ENCODE measurements at places on chromosomes 3 and 15.
A peak's percentile ranks its signal among the peaks of the same experiment; 100 is the strongest.

DNA sequence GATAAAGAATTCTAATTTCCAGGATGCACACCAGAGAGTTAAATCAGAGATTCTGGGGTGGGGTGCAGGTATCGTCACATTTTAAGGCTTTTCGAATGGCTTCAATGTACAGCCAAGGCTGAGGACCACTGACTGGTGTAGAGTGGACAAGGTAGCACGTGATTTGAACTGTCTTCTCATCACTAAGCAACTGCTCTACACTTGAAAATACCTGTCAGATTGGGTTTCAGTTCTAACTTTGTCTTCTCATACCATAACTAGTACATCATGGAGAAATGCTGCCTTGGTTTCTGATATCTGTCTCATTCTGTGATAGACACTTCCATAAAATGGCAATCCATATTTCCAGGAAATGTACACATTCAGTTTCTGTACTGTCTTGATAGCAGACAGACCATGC is 58.0 kb upstream of the MRPL3 start:
- DNase-seq = no peak

DNA sequence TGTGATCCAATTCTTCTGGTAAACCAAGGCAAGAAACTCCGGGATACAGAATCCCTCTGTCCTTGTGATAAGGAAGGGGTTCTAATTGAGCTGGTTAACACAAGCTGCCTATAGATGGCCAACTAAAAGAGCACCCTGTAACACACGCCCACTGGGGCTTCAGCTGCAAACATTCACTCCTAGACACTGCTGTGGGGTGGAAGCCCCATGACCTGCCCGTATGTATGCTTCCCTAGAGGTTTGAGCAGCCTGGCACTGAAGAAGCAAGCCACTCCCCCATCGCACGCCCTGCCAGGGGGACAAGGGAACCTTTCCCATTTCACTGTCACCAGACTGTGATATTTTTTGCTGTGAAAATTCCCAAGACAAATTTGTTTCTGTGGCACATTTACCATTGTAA is 516.9 kb upstream of the GOLIM4 start:
- DNase-seq = no peak

DNA sequence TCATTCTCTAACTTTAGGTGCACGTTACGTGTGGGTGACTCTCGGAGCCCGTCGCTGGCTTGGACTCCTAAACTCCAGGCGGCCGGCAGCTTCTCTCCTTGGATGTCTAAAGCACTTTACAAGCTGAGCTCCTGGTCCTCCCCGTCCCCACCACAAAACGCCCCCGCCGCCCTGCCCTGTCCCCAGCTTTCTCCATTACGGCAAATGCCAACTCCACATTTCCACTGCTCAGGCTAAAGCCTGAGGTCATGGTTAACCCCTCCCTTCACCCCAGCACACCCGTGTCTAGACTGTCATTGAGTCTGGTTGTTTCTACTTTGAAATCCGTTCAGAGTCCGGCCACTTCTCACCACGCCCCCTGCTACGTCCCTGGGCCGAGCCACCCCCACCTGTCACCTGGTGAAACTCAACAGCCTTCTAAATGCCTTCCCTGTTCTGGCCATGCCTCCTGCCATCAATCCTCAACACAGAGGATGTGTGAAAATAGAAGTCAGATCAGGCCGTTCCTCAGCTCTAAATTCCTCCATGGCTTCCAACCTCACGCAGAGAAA is 8.1 kb upstream of the PCSK6 start:
- DNase-seq = no peak

DNA sequence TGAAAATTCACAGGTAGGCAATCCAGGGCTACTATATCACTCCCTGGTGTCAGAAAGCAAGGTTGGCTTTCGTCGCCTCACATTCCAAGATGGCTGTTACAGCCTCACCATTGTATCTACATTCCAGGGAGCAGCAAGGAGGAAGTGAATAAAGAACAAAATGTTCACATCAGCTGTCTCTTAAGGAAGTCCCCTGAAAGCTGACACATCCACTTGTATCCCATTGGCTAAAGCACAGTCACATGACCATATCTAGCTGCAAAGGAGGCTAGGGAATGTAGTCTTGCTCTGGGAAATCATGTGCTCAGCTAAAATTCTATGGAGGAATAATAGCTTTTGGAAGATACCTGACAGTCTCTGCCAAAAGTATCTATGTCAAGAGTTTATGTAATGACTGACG is 12.8 kb upstream of the GATA2 start:
- no peak for DNase-seq

- no peak for DNase-seq
Observed at GRCh38 chr3:16908896-16909295, 24.1 kb downstream of the PLCL2 start.

GRCh38 chr3:159604151-159604581 is 384.5 kb upstream of the IL12A start:
- no peak for DNase-seq

GRCh38 chr15:34853001-34853758 is 57.8 kb upstream of the ACTC1 start:
- DNase-seq = no peak

DNA sequence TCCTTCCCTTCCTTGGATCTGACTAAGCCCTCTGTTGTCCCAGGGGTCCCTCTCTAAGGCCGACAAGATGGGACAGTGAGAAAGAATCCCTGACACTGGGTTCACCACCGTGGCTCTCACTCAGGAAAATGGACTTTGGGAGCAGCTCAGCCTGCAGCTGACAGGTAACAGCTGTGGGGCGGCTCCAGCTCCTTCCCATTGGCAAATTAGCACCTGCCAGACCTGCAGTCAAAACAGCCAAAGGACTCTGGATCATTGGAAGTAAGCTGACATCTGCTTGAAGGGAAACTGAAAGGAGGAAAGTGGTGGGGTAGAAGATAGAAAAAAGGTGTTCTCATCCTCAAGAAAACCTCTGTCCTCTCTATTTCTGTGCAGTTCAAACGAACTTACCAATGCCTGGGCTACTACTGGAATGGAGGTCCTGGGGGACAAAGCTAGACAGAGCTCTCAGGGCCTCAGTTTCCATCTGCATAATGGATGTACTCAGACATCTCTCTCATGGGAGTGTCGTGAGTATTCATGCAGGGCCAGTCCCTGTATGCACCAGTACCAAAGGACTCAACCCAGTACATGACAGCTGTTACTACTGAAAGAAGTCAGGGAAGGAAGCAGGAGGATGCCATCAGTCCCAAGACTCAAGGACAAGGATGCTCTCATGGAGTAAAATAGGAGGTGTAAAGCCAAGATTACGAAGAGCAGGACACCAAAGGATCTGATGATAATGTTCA is 53.6 kb upstream of the DCLK3 start:
- DNase-seq = no peak

DNA sequence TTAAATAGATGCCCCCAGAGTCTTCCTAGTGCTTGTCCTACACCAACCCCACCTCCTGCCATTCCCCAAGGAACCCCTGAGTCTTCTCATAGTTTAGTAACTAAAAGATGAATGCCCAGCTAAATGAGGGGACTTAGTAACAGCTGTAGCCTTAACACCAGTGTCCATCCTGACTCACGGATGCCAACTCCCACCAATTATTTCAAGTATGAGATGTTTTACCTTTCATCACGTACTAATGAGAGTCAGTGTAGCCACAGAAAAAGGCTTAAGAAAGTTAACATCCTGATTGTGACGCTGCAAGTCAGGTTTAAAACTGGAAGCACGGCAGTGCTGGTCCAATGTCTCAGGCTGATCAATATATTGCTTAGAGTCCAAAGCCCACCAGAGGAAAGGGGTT is 109.9 kb downstream of the FMN1 start:
- no peak for DNase-seq

DNA sequence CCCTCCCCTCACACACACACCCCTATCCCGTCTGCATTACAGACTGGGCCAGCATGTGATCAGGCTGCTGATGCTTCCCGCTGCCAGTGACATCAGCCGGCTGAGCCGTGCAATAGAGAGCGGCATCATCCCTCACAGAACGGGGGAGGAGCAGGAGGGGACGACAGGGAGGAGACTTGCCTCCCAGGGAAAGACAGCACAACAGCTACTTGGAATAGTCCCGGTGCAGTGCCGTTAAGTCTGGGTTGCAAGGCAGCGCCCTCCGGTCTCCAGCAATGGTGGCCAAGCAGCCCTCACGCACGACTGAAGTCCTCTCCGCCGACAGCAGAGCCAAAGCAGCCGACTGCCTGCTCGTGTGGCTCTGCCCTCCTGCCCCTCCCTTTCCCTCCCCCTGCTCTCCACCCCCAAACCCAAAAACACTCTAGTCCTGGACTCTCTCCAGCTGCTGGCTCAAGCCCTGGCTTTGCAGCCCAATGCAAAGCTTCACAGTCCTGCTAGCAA is 31.5 kb upstream of the RPS17 start:
- DNase-seq = peak; percentile 76

DNA sequence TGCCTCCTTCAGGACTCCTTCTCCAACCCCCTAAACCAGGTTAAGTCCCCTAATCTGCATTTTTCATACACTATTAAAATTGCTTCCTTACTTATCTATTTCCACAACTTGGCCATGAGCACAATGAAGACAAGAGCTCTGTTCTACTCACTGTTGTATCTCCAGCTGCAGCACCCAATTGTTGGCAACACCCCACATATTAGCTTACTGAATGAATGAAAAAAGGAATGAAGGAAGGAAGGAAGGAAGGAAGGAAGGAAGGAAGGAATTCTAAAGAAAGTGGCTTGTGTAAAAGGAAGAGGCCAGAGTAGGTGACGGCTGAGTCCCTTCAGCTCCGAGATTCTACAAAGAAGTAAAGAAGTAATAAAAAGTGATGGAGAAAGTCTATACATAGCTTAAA is 444.7 kb downstream of the ERC2 start:
- no peak for DNase-seq

DNA sequence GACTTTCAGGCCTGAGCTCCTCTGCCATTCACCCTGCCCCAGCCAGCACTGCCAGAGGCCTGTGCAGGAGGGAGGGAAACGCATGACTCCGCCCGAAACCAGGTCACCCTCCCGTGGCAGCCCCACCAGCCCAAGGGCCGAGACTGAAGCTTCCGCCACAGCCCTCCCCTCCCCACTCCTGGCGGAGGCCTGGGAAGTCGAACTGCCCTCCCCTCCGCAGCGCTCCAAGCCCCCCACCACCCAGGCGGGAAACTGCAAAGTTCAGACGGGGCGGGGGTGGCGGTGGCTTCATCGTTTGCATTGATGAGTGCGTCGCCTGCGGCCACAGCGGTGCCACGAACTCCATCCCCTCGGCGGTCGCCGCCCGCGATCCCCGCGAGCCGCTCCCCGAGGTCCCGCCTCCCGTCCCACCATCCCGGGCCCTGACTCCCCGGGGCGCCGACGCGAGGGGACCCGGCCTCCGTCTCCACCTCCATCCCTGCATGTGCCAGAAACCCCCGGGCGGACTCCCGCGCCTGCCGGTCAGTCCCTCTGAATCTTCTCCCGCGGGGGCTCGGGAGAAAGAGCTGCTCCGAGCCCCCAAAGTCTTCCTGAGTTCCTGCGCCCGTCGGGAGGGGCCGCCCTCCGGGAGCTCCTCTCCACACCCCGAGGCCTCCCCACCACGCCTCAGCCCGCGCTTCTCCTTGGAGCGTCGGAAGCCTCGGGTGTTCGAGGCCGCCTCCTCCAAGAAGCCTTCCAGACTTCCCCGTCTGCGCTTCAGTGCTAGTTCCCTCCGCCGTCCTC is 698 bp downstream of the MELTF start:
- DNase-seq = peak; percentile 63

DNA sequence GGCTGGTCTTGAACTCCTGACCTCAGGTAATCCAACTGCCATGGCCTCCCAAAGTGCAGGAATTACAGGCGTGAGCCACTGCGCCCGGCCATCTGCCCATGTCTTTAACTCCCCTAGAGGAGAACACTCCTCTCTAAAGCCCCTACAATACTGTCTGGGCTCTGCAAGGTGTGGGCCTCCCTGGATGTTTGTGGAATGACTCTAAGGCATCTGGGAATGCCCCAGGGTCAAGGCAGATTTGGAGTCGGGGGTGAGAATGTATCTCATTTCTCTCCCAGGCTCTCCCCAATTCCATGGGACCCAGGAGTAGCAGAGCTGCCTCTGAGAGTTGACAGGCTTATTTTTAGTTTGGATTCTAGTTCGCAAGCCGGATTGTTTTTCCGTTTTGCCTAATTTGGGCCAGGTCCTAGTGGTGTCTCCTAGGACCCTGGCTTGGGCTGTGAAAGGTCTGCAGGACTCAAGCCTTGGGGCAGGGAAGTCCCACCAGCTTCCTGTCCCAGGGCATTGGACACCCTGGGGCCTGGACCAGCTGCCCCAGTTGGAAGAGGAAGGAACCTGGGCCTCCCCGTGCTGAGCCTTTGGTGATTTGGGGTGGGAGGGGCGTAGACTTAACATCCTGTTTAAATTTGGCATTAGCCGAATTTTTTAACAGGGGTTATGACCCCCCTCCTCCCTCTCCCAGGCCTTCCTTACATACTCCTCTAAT is 53.5 kb downstream of the MAGEF1 start:
- no peak for DNase-seq

- no peak for DNase-seq
Observed at GRCh38 chr3:138200424-138200823, 13.3 kb downstream of the ARMC8 start.

- no peak for DNase-seq
Observed at GRCh38 chr15:71600237-71600636, 210.1 kb upstream of the NR2E3 start.

GRCh38 chr15:63146684-63147083 is 10.6 kb downstream of the RPS27L start:
- DNase-seq = no peak

DNA sequence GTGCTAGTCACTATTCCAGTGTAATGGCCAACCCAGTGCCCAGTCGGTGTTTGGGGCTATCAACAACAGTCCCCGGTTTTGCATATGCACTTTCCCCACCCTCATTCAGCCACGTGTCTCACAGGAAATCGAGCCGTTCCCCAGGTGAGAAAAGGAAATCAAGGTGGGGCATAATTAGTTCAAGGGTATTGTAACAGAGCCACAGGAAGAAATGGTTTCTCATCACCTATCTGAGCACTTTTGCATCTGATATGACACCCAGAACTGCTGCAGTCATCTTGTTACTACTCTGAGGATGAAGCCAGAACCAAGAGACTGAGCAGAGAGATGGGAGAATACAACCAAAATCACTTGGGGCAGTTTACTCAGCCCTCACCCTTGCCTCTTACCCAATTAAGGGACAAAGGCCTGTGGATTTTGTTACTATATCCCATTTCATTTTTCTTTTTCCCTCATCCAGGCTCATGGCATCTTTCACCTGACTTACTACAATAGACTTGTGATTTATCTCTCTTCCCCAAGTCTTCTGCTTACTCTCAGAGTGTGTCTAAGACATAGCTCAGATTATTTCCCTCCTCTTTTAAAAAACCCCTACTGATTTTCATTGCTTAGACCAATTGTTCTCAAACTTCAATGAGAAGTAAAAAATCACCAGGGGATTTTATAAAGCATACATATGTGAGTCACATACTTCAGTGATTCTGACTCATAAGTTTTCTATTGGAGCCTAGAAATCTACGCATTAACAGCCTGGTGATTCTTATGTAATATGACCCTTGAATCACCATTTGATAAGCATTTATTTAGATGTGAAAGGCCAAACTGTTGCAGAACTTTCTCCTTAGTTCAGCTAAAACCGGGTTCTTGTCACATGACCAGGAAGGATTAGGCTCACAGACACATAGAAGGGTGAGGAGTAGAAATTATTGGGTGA is 40.5 kb downstream of the TRAT1 start:
- no peak for DNase-seq

- DNase-seq = no peak
Observed at GRCh38 chr3:190617185-190617584, 103.3 kb downstream of the IL1RAP start.

Measured in D341Med (cell line).